ENCODE measurements at places on chromosomes 16 and 17.

DNA sequence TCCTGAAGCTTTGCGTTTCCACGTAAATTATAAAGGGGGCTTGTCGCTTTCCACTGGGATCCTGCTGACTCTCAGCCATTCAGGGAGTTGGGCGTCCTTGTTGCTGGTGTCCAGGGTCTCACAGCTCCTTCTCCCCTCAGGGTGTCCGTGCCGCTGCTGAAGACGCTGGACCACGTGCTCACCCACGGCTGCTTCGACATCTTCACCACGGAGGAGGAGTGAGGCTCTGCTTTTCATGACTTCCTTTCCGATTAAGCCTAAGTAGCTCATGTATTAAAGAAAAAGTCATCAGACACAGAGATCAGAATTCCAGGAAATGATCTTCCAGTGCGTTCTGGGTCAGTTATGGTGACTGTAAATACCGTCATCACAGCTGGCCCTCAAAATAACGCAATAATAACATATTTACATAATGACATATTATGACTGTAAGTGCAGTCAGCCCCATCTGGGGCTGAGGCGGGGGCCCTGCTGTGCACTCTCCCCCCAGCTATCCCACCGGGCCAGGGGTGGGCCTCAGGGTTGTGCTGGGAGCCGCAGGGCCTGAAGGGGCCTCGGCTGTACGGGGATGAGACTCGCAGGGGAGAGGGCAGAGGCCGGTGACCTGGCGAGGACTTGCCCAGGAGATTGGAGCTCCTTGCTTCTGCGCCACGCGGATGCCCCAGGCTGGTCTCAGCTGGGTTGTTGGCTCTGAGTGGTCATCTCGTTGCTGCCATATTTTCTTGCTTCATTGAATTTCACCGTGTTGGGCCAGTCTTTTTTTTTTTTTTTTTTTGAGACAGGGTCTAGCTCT is 92.9 kb upstream of the ZNF750 start:
- DNase-seq = no peak

GRCh38 chr17:73921306-73921705 is 277.1 kb upstream of the SDK2 start:
- DNase-seq = no peak

DNA sequence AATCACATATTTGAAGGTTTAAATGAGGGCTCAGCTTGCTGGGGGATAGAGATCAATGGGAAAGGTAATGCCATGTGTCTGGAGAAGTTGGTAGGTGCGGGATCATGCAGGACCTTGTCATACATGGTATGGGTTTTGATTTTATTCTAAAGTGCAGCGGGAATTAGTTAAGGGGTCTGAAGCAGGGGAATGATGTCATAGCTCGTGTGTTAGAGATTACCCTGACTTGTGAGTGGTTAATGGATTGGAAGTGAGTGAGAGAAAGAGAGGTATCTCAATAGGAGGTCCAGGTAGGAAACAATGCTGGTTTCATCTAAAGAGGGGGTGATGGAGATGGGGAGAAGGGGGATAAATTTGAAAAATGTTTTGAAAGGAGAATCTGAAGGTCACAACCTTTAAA is 280.0 kb downstream of the SHISA9 start:
- DNase-seq = no peak

DNA sequence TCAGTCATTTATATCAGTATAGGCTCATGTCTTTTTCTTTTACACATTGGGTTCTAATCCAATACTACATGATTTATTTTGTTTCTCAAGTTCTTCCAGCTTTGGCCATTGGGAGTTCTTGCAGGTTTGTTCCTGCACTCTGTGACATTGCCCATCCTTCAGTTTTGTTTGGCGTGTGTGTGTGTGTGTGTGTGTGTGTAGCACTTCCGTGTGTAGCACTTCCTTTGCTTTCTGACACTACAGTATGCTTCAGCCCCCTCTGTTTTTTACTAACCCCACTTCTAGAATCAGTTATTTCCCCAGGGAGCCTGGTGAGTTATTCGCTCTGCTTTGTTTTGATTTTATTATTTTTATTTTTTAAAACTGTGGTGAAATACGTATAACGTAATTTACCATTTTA is 75.6 kb upstream of the LGALS9 start:
- DNase-seq = no peak

- no peak for DNase-seq
These were observed 30.1 kb downstream of the CHP2 start for GRCh38 chr16:23784811-23785447.

GRCh38 chr16:50585331-50585776 is 37.2 kb downstream of the NKD1 start:
- DNase-seq = peak; percentile 57

- DNase-seq = no peak
These were observed 24.0 kb downstream of the LLGL2 start for GRCh38 chr17:75549246-75550138.

Data from amygdala (tissue), 56 donors.